ENCODE measurements at places on chromosomes 4 and X.
A peak's percentile ranks its signal among the peaks of the same experiment; 100 is the strongest.

- DNase-seq, result no peak
These were observed 103.3 kb downstream of the DHRSX start for GRCh38 chrX:2397229-2398063.

GRCh38 chr4:152460488-152460887 is 75.4 kb downstream of the FBXW7 start:
- no peak for DNase-seq

GRCh38 chrX:118347131-118347530 is 1.2 kb downstream of the WDR44 start:
- no peak for DNase-seq

DNA sequence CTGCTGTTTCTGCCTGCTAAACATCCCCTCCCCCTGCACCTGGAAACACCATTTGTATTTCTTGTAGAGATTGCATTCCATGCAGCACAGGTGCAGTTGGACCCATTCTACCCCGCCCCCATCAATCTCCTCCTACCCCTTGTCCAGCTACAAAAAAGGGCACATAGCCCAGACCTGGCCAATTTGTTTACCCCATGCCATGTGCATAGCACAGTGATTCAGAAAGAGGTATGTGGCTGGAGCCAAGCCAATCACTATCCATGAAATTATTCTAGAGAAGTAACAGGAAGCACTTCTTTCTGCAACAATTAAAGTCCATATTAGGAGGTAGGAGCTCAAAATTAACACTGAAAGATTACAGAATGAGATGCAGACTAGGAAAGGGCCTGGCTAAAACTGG is 20.2 kb upstream of the TMEM184C start:
- no peak for DNase-seq

DNA sequence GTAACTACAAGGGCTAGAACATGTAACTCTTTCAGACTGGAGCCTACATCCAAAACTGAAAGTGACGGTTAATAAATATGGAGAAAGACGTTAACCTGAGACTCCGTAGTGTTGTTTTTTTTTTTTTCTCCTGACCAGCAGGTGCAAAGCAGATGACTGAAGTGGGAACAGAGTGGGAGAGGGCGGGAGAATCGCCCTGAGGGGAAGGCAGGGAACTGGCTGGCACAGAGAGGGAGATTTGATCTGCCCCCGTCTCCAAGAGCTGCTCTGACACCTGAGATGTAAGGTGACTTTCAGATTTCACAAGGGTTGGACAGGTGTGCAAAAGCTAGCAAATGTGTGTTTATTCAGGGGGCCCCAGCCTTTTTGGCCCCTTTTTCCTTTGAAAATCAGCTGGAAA is 180.2 kb downstream of the PALLD start:
- no peak for DNase-seq

DNA sequence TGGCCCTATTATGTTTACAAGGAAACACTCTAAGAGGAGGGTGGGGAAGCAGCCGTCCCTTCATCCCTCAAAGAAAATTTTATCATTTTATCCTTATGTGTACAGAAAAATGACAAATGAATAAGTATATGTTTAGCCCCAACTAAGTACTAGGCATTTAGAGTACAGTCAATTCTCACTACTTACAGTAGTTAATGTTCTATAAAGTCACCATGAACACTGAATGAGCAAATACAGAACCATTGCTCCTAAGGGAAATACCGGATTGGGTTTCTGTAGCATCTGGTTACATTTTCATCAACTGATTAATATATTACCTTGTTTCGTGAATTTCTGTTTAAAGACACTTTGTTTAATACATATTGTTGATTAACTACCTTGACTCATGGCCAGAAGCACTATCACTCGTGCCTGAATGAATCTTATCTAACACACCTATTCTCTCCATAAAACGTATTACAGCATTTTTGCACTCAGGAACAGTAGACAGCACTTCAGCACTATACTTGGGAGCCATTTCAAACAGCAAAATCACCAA is 109.3 kb downstream of the ASB9 start:
- DNase-seq, result no peak

GRCh38 chr4:99379571-99379970 is 27.0 kb upstream of the ADH1C start:
- DNase-seq, result no peak

GRCh38 chrX:7147413-7147977 is at the start of gene STS:
Gene STS, plus strand, starts transcription at chrX:7147712. Its CDS starts 105,488 bp downstream, at chrX:7253200.
- peak; percentile 36 for DNase-seq

DNA sequence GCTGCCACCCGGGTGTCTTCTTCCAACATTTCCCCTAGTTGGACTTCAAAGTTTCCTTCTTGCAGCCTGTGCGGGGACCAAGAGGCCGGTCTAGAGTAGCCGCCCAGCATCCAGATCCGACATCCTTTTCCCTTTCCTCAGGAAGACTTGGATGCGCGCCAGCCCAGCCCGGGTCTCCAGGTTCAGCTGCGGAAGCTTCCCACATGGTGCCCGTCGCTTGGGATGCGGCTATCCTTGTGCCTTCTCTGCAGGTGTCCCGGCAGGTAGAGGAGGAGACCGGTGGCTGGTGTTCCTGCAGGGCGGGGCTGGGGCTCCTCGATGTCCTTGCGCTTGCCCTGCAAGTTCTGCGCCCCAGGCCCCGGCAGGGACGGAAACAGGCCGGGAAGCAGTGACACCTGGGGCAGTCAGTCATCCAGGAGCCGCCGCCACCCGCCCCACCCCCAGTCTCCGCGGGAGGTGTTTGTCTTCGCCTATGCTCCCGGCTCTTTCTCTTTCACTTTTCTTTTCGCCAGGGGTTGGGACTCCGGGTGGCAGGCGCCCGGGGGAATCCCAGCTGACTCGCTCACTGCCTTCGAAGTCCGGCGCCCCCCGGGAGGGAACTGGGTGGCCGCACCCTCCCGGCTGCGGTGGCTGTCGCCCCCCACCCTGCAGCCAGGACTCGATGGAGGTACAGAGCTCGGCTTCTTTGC is at the start of gene IL15:
TSS of gene IL15 (plus strand) at position 502 of the 689 bp plus-strand sequence. CDS start 82,882 bp downstream, outside the sequence.
- DNase-seq, result peak; percentile 79

- DNase-seq, result no peak
These were observed 595.3 kb downstream of the BCOR start for GRCh38 chrX:39502486-39502885.

GRCh38 chr4:176044589-176044951 is 21.1 kb upstream of the WDR17 start:
- no peak for DNase-seq

- DNase-seq, result no peak
These were observed 323.4 kb downstream of the PCDH7 start for GRCh38 chr4:31043382-31044062.

- peak; percentile 40 for DNase-seq
These were observed 107.1 kb downstream of the NSUN7 start for GRCh38 chr4:40856840-40857362.

- DNase-seq, result no peak
These were observed at the start of gene ITIH6 for GRCh38 chrX:54798137-54798536. Gene ITIH6, minus strand, starts transcription at chrX:54798255. Its CDS starts 45 bp downstream, at chrX:54798210.

DNA sequence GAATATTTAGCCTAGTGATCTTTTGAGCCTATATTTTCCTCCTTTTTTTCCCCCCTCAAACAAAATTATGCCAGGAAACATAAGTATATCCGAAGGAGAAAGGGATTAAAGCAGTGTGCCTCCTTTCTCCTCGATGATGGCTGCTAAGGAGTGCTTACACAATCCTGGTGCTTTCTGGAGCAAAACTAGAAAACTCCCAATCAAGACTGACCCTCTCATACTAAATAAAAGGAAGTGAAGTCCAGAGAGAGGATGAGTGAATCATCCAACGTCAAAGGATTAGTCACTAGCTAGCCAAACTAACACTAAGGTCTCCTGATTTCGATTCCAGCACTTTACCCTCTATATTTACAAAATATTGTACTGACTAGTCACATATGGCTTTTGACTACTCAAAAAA is 146.8 kb downstream of the PPP3CA start:
- no peak for DNase-seq

DNA sequence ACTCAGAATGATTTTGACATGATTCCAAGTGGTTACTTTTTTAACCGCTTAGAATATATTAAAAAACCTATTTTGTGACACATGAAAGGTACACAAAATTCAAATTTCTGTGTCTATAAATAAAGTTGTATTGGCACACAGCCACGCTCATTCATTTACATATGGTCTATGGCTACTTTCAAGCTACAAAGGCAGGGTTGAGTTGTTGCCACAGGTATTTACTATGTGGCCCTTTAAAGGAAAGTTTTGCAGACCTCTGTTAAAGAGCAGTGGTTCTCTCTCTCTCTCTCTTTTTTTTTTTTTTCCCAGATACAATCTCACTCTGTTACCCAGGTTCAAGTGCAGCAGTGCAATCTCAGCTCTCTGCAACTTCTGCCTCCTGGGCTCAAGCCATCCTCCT is 23.0 kb downstream of the GPM6B start:
- no peak for DNase-seq

DNA sequence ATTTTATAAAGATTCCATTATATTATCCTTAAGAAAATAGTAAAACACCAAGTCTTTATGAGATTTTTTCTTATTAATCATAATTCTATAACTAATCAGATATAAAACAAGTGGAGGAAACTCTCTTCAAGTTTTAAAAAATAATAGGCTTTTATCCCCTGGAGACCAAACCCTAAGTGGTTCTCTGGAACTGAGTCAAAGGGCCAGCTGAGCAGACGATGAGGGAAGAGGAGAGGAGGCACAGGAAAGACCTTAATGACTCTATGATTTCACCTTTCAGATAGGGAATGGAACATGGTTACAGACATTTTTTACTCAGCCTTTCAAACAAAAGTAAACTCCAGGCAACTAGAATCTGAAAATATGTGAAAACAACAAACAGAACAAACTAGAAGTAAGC is 201.8 kb downstream of the SLC39A8 start:
- no peak for DNase-seq

DNA sequence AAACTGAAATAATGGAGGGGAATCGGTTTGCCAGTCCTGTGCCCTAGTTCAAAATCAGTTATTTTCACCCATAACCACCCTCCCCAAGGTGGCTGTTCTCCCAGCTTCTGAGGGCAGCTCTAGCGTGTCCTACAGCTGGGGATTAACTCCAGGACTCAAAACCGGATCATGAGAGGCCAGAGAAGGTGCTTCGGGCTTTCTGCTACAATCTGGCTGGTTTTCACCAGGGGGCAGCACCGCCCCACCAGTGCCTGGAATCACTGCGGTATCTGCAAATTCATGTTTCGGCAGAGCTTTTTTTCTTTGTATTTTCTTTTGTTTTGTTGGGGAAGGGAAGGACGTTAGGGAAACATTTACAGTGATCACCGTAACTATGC is 28.4 kb downstream of the PDHA1 start:
- peak; percentile 68 for DNase-seq

GRCh38 chr4:38281371-38282071 is 321.3 kb downstream of the PTTG2 start:
- DNase-seq, result no peak

DNA sequence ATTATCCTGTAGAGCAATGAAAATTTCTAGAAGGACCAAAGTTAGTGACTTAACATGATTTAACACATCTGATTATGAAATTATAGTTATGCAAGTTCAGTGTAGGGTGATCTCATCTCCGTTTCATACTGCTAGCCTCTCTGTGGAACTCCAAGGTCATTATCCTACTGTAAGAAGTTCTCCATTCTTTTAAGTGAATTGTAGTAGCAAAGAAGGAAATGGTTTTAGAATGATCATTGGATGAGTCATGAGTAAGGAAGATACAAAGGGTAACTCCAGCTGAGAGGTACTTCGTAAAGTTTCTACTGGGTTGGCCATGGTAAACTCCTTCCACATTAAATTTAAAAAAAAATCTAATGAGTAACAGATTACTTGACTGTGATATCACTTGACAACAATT is 215.0 kb upstream of the GIMD1 start:
- no peak for DNase-seq

GRCh38 chrX:152915541-152916241 is 17.8 kb downstream of the ZNF185 start:
- no peak for DNase-seq

DNA sequence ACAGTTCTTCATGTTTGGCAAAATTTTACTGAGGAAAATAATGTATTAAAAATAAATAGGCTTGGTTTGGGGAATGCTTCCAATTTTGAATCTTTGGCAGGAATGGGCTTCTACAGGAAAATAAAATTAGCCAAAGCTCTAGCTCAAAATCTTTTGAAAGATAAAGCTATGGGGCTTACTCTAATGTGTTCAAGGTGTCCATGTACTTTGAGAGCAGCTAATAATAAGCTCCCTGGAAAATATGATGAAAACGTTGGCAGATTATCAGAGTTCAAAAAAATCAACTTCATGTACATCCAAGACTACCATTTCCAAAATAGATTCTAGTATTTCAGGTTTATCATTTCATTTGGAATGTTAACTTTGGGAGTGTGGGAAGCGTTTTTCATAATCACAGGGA is 158.4 kb downstream of the EMCN start:
- DNase-seq, result no peak

DNA sequence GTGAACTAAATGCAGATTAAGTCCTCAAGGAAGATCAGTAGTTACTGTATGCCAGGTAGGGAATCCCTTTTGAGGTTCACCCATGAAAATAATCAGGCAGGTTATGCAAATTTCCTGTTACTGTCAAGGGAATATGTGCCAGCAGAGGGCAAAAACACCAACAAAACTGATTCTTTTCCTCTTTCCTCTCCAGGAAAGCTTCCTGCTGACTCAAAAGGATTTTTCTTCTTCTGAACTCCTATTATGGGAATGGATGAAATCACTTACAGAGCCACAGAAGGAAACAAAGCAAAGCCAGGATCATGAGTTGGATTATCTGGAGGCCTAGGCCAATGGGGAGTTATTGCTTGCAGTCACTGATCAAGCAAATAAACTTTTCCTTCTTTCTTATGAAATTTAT is 49.7 kb downstream of the TMPRSS11F start:
- no peak for DNase-seq

GRCh38 chrX:39764441-39764914 is 333.3 kb downstream of the BCOR start:
- DNase-seq, result no peak

DNA sequence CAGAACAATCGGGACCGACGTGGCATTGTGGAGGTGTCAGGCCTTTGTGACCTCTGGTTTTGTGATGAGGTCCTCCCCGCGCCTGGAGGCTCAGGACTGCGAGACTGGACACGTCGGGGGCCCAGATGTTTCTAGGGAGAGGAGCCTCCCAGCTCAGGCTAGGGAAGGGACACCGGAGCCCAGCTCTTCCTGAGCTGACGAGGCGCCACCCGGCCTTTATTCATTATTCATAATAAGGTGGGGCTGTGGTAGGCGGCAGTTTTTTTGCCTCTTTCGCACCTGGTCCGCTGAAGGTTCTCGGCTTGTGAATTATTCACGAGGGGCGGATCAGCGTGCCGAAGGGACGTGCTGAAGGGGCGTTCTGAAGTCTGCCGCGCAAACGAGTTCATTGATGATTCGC is 2.3 kb upstream of the UBA1 start:
- peak; percentile 60 for DNase-seq

- DNase-seq, result no peak
These were observed 31.1 kb upstream of the HPGDS start for GRCh38 chr4:94373752-94374151.

- no peak for DNase-seq
These were observed 42.9 kb downstream of the PSAPL1 start for GRCh38 chr4:7391637-7392437.

GRCh38 chr4:138741766-138742377 is 273.7 kb upstream of the NOCT start:
- DNase-seq, result no peak
